ENCODE measurements at places on chromosomes 3 and 15.

DNA sequence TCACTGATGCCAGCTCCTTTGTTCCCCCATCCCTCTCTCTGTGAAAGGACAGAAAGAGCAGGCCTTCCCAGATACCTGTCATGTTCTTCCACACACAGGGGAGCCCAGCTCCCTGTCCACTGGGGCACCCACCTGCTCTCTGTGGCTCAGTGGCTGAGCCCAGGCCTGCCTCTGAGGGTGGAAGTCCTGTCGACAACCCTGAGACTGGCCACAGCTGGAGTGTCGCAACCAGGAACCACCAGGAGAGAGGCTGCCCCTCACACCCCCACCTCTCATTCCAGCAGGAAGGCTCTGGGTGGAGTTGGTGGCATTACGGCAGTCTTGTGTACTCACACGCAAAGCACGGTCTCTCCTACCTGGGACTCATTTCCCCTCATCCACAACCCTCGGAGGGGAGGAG is 66.3 kb downstream of the MEGF11 start:
- no peak for DNase-seq

DNA sequence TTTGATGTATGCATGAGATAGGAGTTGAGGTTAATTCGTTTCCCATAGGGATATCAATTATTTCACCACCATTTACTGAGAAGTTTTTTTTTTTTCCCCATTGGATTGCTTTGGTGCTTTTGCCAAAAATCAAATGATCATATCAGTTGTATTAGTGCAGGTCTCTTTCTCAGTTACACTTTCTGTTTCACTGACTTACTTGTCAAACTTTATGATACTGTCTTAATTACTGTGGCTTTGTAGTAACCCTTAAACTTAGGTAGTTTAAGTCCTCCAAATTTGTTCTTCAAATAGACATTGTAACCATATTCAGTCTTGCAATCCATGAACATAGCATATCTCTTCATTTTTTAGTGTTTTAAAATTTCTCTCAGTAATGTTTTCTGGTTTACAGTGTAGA is 259.9 kb upstream of the SLCO3A1 start:
- DNase-seq = no peak

GRCh38 chr3:99741588-99741987 is 76.1 kb upstream of the CMSS1 start:
- no peak for DNase-seq

GRCh38 chr3:13028010-13028821 is 45.0 kb downstream of the IQSEC1 start:
- DNase-seq = no peak

DNA sequence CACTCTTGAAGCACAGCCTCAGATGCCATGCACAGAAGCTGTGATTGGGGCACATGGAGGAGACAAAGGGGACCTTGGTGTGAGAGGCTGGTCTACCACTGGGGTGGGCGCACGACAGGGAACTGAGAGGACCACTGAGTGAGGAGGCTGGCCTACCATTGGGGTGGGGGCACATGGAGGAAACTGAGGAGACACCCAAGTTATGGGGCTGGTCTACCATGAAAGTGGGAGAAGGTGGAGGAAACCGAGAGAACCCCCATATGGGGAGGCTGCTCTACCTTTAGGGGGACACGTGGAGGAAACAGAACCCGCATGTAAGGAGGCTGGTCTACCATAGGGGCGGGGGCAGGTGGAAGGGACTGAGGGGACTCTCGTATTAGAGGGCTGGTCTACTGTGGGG is 153.4 kb downstream of the FBLN2 start:
- no peak for DNase-seq

- DNase-seq = no peak
Observed at GRCh38 chr3:122786066-122786465, 7.6 kb downstream of the HSPBAP1 start.

DNA sequence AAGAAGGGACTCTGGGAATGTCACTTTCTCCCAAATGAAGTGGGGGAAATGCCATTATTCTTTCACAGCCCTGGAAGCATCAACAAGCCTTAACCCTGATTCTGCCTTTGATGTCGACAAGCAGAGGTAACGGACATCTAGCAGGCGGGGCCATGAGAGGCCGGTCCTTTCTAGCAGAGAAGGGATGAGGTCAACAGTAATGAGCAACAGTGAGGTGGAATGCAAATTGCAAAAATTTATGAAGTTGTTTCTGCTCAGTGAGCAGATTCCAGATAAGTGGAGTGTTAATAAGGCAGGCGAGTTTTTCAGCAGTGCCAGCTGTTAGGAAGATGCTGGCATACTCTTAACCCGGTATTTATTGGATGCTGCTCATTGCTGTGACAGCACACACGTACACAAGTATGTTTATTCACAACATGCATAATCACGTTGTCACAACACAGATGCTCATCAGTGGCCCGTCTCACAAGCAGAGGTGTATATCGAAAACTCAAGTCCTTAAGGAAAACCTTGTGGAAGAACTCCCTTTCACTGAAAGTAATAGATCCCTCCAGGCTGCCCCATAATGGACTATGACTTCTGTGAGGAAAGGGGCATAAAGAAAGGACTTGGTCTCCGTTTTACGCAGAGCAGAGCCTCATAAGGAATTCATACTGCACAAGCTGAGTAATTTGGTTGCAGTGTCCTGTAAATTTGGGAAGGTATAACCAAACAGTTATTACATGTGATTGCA is 329.0 kb downstream of the IGSF11 start:
- no peak for DNase-seq

GRCh38 chr3:195133013-195133412 is 137.9 kb downstream of the XXYLT1 start:
- no peak for DNase-seq

DNA sequence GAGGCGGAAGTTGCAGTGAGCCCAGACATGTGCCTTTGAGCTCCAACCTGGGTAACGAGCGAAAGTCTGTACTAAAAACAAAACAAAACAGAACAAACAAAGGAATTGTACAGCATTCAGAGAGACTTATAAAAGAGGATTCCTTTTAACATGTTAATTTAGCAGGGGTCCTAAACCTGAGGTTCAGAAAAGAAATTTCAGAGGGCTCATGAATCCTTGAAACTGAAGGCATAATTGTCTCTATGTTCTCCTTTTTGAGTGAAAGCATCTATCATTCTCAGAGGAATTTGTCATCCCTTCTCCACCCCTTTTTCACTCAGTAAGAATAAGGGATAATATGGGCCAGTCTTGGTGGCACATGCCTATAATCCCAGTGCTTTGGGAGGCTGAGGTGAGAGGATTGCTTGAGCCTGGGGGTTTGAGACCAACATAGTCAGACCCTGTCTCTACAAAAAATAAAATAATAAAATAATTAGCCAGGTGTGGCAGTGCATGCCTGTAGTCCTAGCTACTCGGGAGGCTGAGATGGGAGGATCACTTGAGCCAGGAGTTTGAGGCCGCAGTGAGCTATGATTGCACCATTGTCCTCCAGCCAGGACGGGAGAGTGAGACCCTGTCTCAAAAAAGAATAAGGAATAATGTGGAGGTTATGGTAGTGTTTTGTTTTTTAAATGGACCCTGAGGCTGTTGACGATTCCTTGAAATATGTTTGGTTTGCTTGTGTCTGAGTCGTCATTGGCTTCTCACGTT is 309.1 kb upstream of the C2CD4B start:
- DNase-seq = no peak

DNA sequence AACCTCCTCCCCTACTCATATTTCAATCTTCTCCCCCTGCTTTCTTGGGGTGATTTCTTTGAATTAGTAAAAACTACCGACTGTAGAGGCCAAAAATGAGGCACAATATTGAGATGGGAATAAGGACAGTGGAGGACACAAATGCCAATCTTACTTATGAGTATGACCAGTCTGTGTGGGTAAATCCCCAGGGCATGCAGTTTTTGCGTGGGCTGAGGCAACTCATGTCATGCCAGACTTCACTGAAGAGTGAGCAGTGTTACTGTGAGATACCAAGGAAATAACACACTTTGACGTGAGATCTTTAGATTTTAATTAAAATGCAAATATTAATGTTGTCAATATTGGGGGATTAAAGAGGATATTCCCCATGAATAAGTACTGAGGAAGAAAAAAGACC is 254.3 kb upstream of the ICE2 start:
- DNase-seq = no peak

DNA sequence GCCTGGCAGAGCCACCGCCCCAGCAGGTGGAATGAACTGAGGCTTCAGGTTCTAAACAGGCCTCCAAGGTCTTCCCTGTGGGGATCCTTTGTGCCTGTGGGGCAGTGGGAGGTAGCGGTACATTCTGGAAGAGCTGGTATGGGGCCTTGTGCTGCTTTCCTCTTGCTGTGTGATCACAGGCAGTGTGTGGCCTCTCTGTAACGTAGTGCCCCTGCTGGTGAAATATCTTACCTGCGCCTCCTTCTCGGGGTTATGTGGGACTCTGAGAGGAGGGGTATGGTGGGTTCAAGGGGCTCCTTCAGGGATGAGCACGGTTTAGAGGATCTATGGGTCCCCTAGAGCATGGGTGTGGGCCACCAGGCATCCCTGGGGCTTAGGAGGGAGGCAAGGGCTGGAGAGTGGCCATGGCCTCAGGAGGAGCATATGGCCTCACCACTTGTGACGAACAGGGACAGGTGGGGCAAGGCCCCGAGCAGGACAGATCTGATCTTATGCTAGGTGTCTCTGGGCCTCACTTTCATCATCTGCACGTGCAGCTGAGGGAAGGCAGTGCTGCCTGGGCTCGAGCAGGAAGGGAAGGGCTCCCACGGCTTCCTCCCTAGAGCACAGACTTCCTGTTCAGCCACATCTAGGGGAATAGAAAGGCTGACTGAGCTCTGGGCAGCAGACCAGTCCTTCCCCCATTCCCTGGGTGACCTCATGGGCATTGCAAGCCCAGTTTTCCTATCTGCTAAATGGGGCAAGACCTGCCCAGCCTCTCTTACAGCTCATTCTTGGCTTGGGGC is 1.9 kb upstream of the ALS2CL start:
- no peak for DNase-seq

DNA sequence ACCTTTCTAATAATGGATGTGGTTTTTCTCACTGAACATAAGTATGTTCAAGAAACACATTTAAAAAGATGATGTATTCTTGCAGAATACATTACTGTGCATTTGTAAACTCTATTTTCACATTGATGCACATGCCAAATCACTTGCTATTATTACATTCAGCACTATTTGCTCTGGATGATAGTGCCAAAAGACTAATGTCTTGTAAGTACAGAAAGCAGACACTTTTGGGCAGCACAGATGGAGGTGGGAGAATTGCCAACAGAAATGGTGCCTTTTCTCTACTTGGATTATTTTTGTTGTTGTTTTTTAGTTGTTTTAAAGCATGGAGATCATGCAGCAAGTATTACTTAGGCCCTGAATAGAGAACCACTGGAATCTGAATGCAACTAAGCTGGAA is 10.2 kb upstream of the FGF12 start:
- DNase-seq = no peak

GRCh38 chr15:91203619-91204203 is 103.7 kb downstream of the SV2B start:
- DNase-seq = no peak

DNA sequence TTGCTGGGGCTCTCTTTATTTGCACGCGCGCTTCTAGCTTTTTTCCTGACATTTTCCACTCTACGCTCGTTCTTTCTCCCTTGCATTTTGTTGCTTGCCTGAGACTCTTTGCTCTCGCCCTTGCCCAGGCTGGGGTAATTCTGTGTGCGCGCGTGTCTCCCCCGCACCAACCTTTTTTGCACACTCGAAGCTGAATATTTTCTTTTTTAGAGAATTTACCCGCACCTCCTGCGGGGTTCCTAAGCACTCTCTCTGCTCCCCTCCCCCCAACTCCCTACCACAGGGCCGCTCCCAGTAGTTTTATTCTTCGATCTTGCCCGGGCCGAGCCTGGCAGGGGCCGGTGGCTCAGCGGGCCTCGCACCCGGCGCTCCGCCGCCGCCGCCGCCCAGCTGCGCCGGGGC is 732 bp downstream of the FAM43A start:
- DNase-seq = no peak

DNA sequence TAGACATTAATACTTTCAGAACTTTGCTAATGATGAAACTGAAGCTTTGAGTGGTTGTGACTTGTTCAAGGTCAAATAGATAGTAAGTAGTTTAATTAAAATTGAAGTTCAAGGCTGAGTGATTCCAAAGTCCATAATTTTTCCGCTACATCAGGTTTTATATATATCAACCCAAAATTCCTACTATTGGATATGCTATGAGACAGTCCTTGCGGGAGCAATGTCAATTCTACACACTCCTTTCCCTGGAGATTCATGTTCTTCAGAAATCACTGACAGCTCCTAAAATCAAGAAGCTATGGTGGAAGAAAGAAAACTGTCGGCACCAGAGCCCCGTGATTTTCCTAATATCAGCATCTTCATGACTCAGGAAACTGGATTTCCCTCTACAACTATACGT is 167.6 kb downstream of the EPHA3 start:
- DNase-seq = no peak

DNA sequence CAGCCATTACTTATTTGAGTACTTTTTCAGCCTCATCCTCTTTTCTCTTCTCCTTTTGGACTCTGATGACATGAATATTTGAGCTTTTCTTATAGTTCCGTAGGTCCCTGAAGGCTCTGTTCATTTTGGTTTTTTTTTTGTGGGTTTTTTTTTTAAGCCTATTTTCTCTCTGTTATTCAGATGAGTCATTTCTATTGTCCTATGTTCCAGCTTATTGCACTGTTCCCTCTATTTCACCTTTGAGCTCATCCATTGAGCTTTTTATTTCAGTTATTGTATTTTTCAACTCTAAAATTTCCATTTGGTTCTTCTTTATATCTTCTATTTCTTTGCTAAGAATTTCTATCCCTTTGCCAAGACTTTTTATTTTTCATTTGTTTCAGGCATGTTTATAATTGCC is 7.2 kb upstream of the MGLL start:
- DNase-seq = no peak

GRCh38 chr3:36580716-36581115 is 183.6 kb downstream of the DCLK3 start:
- DNase-seq = no peak

DNA sequence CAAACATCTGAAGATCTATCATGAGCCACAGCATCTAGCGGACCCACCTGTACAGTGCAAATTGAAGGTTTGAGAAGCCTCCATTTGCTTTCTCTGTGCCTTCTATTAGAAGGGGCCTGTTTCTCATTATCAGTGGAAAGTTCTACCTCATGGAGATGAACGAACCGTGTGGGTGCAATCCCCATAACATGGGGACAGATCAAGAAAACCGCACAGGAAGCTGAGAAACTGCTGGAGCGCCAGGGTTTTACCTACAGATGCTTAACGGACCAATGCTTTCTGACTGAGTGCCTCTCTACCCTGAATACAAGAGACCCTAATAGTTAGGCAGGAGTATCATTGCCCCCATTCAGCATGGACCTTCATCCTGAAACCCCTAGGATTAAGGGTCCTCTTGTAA is 53.5 kb downstream of the CYP19A1 start:
- DNase-seq = no peak

DNA sequence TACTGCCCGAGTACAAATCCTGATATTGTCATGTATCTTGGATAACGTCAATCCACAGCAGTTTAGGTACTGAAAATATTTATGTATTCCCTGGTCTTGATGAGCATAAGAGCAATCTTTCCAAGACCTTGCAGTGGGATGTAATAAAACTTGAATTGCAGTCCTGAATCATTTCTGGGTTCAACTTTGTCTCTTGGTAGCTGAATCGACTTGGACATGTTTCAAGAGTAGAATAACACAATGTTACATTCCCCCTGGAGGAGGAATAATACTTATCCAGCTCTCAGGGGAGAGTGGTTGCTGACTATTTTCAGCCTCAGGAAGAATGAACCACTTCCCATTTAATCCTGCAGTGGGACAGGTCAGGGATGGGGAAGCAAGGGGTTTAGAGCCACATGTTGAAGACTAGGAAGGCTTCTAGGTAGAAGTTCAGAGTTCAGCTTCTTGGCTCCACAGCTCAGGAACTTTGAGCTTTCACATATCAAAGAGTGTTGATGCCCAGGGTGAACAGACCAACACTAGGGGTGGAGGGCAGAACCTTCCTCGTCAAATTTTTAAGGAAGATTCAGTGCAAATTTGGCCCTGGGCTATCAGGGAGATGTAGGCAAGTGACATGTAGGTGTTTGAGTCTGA is 43.4 kb upstream of the GPD1L start:
- DNase-seq = no peak

All from posterior cingulate gyrus (tissue), 11 donors.